Stimulated activated CD4-positive, alpha-beta T cell treated with anti-CD3 and anti-CD28 coated beads, Interleukin-4, amount 100 ng/mL, for 4 hours (primary cell): ENCODE measurements at places on chromosomes 16 and 17.
A peak's percentile ranks its signal among the peaks of the same experiment; 100 is the strongest.

GRCh38 chr16:684961-685696 lies 995 bp upstream of the JMJD8 start:
- no peak for DNase-seq

GRCh38 chr16:55115506-55115905 lies 184.8 kb downstream of the IRX5 start:
- no peak for DNase-seq

- DNase-seq: no peak
Measured at GRCh38 chr16:52068447-52069074, 478.4 kb downstream of the TOX3 start.

- no peak for DNase-seq
Measured at GRCh38 chr17:46191322-46192188, 1.7 kb downstream of the KANSL1 start.

DNA sequence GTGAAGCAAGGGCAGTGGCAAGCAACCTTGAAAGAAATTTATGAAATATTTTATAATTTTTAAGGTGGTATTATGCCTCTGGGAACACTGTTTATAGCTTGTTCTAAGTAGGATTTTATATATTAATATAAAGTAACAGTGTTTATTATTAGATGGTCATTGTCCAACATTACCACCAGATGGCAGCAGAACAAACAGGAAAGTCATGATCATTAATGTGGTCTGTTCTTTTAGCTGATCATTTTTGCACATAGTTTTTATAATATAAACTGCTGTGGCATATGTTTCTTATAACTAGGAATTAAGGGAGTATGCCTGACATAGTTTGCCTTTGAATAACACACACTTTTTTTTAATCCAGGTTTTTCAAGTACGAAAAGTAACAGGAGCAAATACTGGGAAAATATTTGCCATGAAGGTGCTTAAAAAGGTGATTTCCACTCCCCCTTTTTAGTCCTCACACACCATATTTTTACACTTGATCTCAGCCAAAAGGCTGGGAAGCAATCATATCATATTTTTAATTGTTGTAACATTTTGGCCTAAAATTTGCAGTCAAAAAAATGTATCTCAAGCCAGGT lies 21.4 kb downstream of the RPS6KB1 start:
- DNase-seq: no peak

DNA sequence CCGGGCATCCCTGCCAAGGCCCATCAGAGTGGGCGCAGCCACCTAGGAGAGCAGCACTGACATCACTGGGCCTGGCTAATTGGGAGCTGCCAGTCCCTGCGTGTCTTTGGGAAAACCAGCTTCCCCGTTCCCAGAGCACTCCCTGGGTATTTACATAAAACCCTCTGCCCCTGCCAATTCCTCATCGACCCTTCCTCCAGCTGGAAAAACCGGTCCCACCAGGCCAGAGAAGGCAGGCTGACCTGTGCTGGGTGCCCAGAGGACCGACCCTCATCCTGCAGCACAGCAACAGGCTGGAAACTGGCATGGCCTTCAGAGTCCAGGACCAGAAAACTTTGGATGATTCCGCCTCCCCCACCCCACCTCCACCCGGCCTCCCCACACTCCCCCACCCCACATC lies 8.2 kb upstream of the FOXN1 start:
- no peak for DNase-seq

- DNase-seq: no peak
Measured at GRCh38 chr16:12682432-12683165, 121.1 kb downstream of the CPPED1 start.

DNA sequence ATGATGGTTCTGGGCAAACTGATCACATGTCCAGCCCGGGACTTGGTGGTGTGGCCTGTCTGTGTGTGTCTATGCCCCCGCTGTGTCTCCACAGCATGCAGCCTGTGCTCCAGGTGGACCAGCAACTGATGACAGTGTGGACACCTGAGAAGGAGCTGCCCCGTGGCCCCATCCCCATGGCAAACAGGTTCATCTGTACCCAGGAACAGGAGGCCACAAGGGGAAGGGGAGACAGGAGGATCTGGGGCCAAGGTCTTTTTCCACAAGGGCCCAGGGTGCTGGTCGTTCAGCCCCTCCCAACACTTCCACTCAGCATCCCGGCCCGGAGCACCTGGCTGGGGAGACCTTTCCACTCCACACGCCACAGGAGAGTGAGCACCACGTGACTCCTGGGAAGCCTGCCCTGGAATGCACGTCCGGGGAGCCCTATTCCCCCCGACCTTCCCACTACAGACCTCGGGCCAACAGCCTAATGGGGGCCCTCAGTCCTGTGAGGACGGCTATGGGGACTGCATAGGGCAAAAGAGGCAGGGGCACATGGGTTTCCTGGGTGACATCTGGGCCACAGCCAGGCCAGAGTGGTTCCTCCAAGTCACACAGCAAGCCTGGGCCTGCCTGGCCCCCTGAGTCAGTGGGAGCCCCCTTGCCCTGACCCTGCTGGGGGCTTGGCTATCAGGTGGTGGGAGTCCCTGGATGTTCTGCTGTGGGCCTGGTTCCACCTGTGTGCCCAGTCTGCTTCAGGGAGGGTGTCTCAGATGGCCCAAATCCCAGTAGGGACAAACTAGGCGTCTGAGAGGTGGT lies 20.8 kb upstream of the NXPH3 start:
- no peak for DNase-seq

DNA sequence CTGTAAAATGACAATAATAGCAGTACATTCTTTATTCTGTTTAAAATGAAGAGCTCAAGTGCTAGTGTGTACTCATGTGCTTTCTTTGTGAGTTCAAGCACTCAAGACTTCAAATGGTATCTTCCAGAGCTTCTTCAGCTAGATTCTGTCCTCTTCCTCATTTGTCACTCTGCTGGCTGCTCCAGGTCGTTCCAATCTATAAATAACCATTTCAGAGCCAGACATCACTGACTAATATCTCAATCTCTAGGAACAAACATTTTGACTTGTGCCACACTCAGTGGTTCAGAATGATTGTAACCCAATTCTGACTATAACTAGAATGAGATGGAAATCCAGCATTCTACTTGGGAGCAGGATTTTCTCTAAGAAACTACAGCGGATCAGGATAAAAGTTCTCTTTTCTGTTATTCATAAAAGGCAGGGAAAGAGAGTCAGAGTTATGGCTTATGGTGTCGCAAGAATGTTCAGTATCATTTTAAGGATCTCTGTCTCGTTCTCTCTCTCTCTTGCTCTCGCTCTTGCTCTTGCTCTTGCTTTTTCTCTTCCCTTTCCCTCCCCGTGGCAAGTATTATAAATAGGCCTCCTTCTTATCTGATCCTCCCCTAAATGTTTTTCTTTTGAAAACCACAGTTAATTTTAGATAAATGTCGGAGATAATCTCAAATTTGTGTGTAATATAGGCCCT lies 116.3 kb upstream of the MAF start:
- no peak for DNase-seq

- DNase-seq: no peak
Measured at GRCh38 chr17:46024590-46024989, 25.5 kb downstream of the STH start.

DNA sequence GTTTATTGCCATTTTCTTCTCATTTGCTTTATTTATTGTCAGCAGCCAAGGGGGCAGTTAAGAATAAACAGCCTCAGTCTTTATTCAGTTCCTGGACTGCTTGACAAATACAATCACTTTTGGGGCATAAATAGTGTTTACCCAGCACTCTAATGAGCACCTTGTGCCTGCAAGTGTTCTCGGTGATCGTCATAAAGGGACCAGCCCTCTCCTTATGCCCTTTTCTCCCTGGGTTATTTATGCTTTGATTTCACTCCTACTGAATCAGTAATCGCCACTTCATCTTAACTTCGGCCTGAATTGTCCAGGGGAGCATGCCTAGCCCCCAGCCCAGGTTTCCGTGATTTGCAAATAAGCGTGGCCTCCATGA lies 55.7 kb upstream of the CACNG5 start:
- no peak for DNase-seq

GRCh38 chr16:75266738-75267630 lies 15.6 kb upstream of the BCAR1 start:
- DNase-seq: no peak

DNA sequence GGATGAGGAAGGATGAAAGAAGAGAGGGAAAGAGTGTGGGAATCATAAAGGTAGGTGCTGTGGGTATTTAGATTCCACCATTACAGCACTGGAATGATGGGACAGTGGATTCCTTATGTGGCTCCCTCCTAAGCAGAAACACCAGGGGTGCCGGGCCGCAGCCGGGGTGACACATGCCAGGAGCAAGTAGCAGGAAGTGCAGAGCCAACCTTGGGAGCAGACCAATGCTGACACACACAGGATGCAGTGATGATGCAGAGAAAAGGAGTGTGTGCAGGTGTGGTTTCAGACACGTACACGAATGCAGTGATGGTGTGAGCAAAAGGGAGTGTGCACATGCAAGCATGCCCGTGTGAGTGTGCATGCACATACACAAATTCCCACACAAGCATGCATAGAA lies 338.0 kb downstream of the SLC39A11 start:
- no peak for DNase-seq

DNA sequence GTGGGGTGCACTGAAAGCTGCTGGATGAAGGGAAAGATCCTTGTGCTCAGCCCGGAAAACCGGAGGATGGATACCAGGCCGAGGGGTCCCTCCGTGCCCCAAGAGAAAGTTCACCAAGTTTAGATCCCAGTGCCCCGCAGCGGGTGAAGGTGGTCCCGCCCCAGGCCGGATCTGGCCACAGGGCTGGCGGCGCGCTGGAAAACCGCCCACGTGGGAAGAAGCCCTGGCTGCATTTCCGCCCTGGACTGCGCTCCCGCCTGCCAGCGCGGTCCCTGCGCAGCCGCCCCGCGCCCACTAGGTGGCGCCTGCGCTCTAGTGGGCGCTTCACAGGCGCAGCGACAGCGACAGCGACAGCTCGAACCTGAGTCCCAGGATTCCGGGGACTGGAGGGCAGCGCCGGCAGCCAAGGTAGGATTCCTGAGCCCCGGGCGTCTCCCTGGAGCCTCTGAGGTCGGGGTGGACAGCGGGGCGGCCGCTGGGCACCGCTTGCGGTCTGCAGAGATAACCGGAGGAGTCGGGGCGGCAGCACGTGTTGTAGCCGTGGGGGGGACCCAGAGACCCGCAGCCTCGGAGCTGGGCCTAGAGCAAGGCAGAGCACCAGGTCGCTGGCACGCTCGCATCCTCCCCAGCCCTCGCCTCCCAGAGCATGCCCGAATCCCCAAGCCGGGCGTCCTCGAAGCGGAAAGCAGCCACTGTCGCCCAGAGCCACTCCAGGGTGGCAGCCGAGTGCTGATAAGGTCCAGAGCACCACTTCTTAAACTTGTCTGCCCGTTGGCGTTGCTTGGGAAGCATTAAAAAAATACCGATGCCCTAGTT lies at the start of gene CHD9:
TSS of gene CHD9 (plus strand) at position 322 of the 816 bp plus-strand sequence. CDS start 101,099 bp downstream, outside the sequence.
- peak; percentile 72 for DNase-seq

DNA sequence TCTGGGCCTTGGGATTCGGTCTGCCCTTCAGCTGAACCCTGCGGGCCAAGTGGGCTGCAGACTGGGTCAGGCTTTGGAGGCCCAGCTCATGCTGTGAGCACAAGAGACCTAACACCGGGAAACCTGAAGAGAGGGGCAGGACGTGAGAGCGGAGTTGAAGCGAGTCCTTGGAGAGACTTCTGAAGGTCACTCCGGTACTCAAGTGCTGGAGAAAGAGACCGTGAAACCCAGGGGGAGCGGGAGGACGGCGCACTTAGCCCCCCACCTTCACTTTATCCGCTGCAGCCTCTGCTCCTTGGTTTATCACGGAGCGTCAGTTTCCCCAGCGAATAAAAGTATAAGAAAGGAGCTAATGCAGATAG lies 361 bp downstream of the UQCRC2 start:
- DNase-seq: no peak

- DNase-seq: no peak
Measured at GRCh38 chr17:35130392-35130791, 9.0 kb downstream of the FNDC8 start.

GRCh38 chr16:47392081-47392480 lies 68.8 kb downstream of the ITFG1 start:
- DNase-seq: no peak

- no peak for DNase-seq
Measured at GRCh38 chr17:80724775-80725266, 180.2 kb downstream of the RPTOR start.

DNA sequence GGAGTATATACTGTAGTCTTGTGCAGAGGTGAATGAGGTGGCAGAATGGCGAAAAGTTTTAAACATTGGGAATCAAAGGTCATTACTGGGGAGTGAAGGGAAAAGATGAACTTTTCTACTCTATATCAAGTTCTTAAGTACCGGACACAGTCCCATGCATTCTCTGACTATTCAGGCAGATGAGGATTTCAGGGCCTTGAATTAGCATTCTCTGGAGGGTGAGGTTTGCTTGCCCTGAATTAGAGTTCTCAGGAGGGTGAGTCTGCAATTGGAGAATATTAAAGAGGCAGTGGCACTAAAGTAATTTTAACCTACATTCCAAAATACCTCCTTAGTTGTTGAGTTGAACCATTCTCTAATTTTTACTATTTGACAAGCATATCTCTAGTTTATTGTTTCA lies 9.1 kb downstream of the PSMD11 start:
- DNase-seq: no peak

DNA sequence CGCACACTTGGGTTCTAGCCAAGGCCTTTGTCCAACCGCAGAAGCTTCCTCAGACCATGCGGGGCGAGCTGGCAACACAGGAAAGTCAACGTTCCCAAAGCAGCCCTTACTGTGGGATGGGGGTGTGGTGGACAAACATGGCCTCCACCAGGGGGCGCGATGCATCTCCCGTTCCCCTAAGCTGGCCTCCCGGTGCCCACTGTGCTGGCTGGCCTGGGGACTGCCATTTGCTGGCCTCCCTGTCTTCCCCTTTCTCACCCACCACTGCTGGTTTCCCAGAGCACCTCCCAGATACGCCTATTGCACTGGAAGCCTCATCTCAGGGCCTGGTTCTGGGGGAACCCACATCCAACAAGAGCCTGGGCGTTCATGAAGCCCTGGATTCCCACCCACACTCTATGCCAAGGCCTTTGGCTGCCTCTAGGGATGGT lies 145.3 kb downstream of the IRF8 start:
- DNase-seq: peak; percentile 51

- DNase-seq: peak; percentile 53
Measured at GRCh38 chr16:28140788-28141618, 70.8 kb downstream of the XPO6 start.

- DNase-seq: peak; percentile 73
Measured at GRCh38 chr17:76726776-76727718, at the start of gene METTL23. Gene METTL23, plus strand, starts transcription at chr17:76726839. Its CDS starts 2,872 bp downstream, at chr17:76729711.

DNA sequence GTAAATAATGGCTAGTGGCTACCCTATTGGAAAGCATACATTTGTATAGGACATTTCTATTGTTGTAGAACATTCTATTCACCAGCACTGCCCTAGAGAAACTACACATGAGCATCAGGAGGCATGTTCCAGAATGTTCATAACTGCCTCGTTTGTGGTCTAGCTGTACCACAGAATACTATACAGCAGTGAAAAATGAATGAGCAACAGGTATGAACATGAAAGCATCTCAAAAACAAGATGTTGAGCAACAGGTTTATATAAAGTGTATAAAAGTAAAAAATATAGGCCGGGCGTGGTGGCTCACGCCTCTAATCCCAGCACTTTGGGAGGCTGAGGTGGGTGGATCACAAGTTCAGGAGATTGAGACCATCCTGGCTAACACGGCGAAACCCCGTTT lies 91.7 kb downstream of the BMERB1 start:
- no peak for DNase-seq

- no peak for DNase-seq
Measured at GRCh38 chr16:67423611-67424260, 7.2 kb upstream of the HSD11B2 start.
